Ovary (tissue), 10 donors: ENCODE measurements at places on chromosomes 3 and 15. TPM values are rescaled to one million over a fixed set of nuclear protein-coding genes. Genes with fewer than 3 reads are reported as not detected.

Gene LPCAT4
- 8.9 TPM for total RNA-seq

Gene GXYLT2
- 47.0 TPM for total RNA-seq

Gene SOX14
- not detected for total RNA-seq

Gene TFDP2
- total RNA-seq, result 83.1 TPM

Gene TTC21A
- 10.8 TPM for total RNA-seq

Gene FOXB1
- not detected for total RNA-seq

Gene SAMD7
- total RNA-seq, result not detected

DNA sequence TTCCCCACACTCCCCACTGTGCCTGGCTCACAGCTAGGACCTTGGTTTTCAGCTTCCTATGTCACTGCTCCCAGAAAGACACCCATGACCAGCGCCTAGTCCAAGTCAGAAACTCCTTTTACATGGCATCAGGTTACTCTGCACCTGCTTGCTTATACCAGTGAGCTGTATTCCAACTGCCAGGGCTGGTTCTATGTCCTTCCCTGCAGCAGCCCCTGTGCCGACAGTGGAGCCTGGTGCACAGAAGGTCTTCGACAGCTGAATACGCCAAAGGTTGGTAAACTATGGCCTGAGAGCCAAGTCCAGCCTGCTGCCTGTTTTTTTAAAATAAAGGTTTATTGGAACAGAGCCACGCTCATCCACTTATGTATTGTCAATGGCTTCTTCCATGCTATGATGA lies 102.5 kb downstream of the IQSEC1 start:
- H3K4me1 ChIP-seq, result peaks cover 14% of the 10 kb centered on the region
- no peaks in the 10 kb centered on the region for H3K27me3 ChIP-seq
- H3K36me3 ChIP-seq, result no peaks in the 10 kb centered on the region
- no peak for DNase-seq
- no peak overlapping the region for H3K27ac ChIP-seq

DNA sequence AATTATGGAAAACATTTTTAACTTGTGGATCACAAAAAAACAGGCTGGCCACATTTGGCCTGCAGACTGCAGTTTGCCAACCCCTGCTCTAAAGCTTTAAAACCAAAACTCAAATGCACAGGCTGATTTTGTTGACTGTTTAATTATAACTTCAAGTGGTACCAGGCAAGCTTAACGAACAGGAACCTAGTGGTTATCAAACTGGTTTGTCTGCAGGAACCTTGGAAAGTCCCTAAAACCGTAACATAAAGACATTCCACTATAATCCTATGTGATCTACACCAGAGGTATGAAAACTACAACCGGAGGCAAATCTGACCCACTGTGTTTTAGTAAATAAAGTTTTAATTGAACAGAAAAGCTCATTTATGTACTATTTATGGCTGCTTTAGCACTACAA lies 52.4 kb downstream of the TBL1XR1 start:
- no peaks in the 10 kb centered on the region for H3K36me3 ChIP-seq
- no peak overlapping the region for H3K4me3 ChIP-seq
- H3K4me1 ChIP-seq, result peaks cover 12% of the 10 kb centered on the region
- no peak overlapping the region for H3K27ac ChIP-seq
- H3K27me3 ChIP-seq, result no peaks in the 10 kb centered on the region

DNA sequence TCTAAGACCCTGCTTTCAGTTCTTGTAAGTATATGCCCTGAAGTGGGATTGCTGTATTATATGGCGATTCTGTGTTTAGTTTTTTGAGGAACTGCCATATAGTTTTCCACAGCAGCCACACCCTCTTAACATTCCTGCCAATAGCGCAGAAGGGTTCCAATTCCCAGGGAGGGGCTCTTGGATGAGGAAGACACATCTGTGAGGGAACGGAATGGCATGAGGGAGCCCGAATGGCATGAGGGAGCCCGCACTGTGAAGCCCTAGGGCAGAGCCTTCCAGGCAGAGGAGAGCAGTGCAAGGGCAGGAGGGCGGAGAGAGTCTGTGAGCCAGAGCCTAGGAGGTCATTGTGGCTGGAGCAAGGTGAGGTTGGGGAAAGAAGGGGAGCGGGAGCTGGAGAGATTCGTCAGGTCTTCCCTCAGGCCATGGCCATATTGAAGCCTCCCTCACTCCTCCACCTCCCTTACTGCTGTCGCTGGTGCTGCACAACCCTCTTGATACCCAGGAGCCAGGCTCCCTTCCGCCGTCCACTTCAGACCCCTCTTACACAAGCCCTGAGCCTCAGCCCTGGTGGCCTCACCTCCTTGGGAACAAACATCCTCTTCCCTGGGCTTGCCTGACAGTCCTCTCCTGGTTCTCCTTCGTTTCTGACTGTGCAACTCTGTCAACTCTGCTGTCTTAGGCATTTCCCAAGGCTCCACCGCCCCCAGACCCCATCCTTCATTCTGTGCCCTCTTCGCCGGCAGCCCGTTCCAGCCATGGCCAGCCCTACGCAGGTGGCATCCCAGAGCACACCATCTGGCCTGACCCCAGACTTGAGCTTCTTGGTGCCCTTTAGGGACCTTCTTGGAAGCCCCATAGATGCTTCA lies 51.4 kb downstream of the FGD5 start:
- H3K36me3 ChIP-seq, result no peaks in the 10 kb centered on the region
- no peaks in the 10 kb centered on the region for H3K27me3 ChIP-seq
- H3K4me1 ChIP-seq, result peaks cover 4% of the 10 kb centered on the region
- DNase-seq, result no peak
- H3K4me3 ChIP-seq, result no peak overlapping the region

DNA sequence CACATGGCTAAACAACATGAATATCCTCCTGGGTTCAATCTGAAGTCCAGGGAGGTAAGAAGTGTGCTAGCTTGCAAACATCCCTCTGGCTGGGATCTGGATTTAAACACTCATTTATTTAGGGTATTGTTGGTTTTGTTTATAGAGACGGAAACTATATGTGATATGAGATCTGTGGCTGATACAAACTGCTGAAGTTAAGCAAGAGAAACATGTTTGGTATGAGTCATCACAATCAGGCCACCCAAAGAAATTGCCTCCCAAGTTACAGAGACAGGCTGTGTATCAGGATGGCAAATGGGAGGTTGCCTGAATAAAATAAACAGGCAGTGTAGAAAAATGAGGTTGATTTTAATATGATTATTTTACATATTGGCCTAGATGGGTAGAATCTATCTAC lies 562.1 kb downstream of the IGSF11 start:
- no peak overlapping the region for H3K27ac ChIP-seq
- DNase-seq, result no peak
- no peak overlapping the region for H3K4me3 ChIP-seq
- H3K27me3 ChIP-seq, result no peaks in the 10 kb centered on the region

DNA sequence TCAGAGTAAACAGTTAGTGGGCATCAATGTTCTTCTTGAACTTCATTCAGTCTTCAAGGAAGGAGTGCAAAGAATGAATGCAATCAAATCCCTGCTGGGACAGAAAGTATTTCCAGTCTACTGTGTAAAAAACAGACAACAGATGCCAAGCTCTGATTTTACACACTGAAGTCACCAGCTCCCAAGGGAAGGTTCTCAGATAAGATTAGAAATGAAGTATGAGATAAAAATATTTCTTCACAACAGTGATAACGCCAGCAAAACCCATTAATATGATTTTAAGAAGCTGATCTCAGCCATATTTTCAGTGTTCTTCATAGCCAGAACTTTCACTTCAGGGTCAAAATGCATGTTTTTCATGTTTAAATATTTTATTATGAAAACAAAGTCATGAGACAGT lies 265.6 kb downstream of the CTNNB1 start:
- H3K27ac ChIP-seq, result no peak overlapping the region
- no peak for DNase-seq
- H3K36me3 ChIP-seq, result no peaks in the 10 kb centered on the region
- H3K4me3 ChIP-seq, result no peak overlapping the region

DNA sequence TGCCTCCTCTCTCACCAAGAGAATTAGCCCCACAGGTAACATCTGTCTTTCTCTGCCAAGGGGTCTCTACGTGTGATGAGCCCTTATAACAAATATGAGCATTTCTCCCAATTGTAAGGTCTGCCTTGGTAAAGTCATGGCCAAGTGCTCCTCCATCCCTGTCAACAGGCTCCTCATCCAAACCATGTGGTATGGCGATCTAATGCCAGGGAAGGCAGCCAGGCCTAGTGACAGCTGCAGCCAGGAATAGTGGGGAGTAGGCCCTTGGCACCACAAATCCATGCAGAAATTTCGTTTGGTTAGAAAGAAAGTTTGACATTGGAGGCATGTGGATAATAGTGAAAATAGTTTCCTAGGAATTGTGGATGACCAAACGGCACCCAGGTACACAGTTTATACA lies 4.7 kb upstream of the LRTM1 start:
- H3K27ac ChIP-seq, result no peak overlapping the region
- H3K27me3 ChIP-seq, result no peaks in the 10 kb centered on the region
- no peak for DNase-seq
- no peak overlapping the region for H3K4me3 ChIP-seq

GRCh38 chr3:58857402-58857801 lies 190.8 kb upstream of the FAM3D start:
- H3K27ac ChIP-seq, result no peak overlapping the region
- no peaks in the 10 kb centered on the region for H3K4me1 ChIP-seq
- DNase-seq, result no peak
- H3K27me3 ChIP-seq, result no peaks in the 10 kb centered on the region

DNA sequence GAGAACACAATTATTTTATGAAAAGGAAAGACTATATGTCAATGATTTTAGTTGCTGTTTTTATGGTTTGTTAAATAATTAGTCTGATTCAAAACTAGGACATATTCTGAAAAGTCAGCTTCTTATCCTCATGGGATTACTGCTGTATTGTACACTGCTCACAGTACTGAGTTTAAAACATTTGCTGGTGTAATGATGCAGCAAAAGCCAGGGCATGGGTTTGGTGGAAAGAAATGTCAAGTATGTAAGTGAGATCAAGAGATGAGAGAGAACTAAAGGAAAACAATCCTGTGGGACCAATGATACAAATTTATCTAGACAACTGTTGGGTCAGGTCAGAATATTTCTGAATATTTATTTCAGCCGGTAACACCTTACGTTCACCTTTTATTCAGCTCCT lies 210.1 kb upstream of the ARHGEF26 start:
- H3K4me1 ChIP-seq, result no peaks in the 10 kb centered on the region
- no peaks in the 10 kb centered on the region for H3K36me3 ChIP-seq
- H3K4me3 ChIP-seq, result no peak overlapping the region
- H3K27me3 ChIP-seq, result no peaks in the 10 kb centered on the region

- no peaks in the 10 kb centered on the region for H3K36me3 ChIP-seq
- no peaks in the 10 kb centered on the region for H3K4me1 ChIP-seq
- DNase-seq, result no peak
- H3K4me3 ChIP-seq, result no peak overlapping the region
- no peak overlapping the region for H3K27ac ChIP-seq
These were observed 24.6 kb downstream of the TRA2B start for GRCh38 chr3:185912929-185913901.

DNA sequence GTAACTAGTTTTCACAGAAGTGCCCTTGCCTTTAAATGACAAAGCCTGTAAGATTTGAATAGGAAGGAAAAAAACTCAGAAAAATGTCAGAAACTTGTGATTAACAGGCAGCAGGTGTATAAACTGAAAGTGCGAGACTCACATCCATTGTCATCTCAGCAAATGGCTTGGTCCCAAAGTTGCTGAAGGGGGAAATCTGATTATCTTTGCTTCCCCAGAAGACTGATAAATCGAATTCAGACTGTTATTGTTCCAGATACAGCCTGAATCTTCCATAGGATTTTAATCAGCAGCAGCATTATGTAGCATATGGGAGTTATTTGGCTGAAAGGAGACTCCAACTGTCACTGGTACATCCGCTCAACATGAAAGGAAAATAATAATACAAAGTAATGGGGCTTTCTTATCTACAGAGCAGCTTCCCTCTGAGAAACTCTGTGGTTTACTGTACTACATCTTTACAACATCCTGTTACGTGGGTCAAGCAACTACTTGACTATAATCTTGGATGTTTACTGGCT lies 550.4 kb upstream of the CCDC54 start:
- H3K4me1 ChIP-seq, result no peaks in the 10 kb centered on the region

GRCh38 chr15:93005133-93005532 lies 83.9 kb downstream of the RGMA start:
- H3K27ac ChIP-seq, result no peak overlapping the region
- no peaks in the 10 kb centered on the region for H3K36me3 ChIP-seq
- no peaks in the 10 kb centered on the region for H3K27me3 ChIP-seq
- DNase-seq, result no peak
- H3K4me1 ChIP-seq, result no peaks in the 10 kb centered on the region

- H3K36me3 ChIP-seq, result no peaks in the 10 kb centered on the region
- no peak overlapping the region for H3K27ac ChIP-seq
- H3K4me1 ChIP-seq, result peaks cover 9% of the 10 kb centered on the region
- peaks cover 9% of the 10 kb centered on the region for H3K27me3 ChIP-seq
- H3K4me3 ChIP-seq, result no peak overlapping the region
These were observed 3.3 kb downstream of the ANKRD63 start for GRCh38 chr15:40279437-40280141.

DNA sequence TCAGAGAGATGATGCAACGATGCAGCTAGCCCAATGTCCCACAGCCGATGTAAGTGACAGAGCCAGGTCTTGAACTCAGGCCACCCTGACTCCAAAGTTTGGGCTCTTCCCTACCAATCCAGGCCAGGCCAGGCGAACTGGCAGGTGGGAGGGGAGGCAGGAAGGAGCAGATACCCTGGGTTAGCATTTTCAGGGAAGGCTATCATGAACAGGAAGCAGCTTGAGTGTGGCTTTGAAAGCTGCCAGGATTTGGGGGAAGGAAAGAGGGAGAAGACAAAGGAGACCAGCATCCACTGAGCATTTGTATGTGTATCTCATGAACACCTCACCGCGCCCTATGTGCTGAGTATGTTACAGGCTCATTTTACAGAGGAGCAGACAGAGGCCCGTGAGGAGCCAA lies 38.8 kb downstream of the LMCD1 start:
- H3K4me3 ChIP-seq, result no peak overlapping the region

GRCh38 chr3:33980252-33980651 lies 181.8 kb downstream of the PDCD6IP start:
- no peak for DNase-seq
- no peak overlapping the region for H3K27ac ChIP-seq
- no peak overlapping the region for H3K4me3 ChIP-seq
- no peaks in the 10 kb centered on the region for H3K27me3 ChIP-seq
- H3K4me1 ChIP-seq, result no peaks in the 10 kb centered on the region

- DNase-seq, result no peak
- H3K4me3 ChIP-seq, result peak overlapping the region; percentile 86
- no peaks in the 10 kb centered on the region for H3K27me3 ChIP-seq
- peak overlapping the region; percentile 99 for H3K27ac ChIP-seq
- H3K4me1 ChIP-seq, result peaks cover 9% of the 10 kb centered on the region
These were observed 999 bp downstream of the ZNF280D start for GRCh38 chr15:56732135-56732885.

DNA sequence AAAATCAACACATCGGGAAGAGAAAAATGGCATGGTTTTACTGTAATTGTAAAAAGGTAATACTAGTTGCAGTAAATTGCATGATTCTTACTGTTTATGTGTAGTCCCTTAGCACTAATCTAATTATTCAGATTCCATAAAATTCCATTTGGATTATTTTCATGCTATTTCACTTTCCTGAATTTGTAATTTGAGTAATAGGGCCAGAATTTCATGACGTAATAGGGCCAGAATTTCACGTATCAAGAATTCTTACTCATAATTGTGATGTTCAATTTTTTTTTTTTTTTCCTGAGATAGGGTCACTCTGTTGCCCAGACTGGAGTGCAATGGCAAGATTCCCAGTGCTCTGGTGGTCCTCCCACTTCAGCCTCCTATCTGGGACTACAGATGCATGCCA lies 2.9 kb upstream of the U2SURP start:
- H3K27me3 ChIP-seq, result no peaks in the 10 kb centered on the region
- no peaks in the 10 kb centered on the region for H3K36me3 ChIP-seq
- no peak overlapping the region for H3K4me3 ChIP-seq
